ENCODE measurements at places on chromosomes 7 and 10.

GRCh38 chr10:25245165-25245564 is 70.4 kb downstream of the GPR158 start:
- DNase-seq, result no peak

GRCh38 chr10:118841881-118842605 is 87.3 kb upstream of the CACUL1 start:
- no peak for DNase-seq

GRCh38 chr7:118195837-118196474 is 12.0 kb downstream of the LSM8 start:
- peak; percentile 10 for DNase-seq

DNA sequence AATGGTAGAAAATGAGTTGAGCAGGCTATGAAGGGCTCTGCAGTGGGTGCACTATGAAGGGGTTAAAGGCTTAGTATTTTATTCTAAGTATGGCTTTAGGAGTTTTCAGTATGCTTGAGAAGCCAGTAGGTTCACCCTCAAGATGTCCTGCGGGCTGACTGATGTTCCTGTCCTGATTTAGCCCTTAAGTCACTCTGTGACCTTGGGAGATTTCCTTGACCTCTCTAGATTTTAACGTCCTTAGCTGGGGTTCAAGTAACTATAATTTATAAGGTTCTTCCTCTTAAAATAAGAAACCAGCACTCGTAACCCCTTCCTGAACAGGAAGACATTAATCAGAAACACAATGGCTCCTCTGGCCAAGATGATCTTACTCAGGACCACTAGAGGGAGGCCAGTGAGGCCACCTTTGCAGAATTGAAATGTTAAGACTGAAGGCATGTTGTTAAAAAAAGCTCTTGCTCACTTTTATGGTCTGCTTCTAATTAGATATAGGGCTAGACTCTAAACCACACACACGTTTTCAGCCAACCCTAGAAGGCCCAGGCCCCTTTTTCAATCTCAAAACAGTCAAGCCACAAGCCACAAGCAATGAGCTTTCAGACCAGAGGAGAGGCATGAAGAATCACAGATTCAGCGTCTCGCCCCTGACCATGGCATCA is 41.9 kb downstream of the CDK1 start:
- no peak for DNase-seq

DNA sequence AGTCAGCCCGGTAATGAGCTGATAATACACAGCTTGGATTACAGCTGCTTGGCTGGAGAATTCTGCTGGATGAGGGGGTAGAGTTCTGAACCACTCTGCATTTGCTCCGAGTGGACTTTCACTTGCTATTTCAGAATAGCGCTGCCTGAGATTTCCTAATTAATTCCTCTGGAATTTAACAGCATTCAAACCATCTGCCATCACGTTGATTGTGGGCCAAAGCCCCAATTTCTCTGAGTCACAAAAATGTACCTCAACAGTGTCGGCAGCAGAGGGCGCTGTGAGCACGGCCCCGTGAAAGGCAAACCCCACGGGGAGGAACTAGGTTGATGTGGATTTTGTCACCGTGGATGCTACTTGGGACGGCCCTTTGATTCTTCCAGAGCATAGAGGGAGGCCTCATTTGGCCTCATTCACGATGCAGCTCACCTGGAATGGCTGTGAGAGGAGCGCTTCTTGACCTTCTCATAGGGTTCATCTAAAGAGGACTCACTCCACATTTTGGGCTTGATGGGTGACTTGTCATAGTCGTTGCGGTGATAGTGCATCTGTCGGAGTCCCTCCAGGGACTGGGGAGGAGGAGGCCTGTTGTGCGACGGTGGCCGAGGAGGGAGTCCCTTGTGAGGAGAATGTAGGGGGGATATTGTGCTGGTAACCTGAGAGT is 73.3 kb downstream of the PRPF18 start:
- peak; percentile 59 for DNase-seq

DNA sequence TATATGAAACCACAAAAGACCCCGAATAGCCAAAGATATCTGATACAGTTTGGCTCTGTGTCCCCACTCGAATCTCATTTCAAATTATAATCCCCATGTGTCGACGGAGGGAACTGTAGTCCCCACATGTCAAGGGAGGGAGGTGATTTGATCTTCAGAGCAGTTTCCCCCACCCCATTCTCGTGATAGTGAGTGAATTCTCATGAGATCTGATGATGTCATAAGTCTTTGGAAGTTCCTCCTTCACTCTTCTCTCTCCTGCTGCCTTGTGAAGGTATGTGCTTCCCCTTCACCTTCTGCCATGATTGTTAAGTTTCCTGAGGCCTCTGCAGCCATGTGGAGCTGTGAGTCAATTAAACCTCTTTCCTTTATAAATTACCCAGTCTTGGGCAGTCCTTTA is 13.0 kb downstream of the ELAPOR2 start:
- DNase-seq, result no peak

Measured in HTR-8/SVneo (cell line).